ENCODE measurements at places on chromosomes 11 and 22.

GRCh38 chr11:35742707-35743454 is 80.3 kb downstream of the TRIM44 start:
- peak; percentile 5 for DNase-seq

DNA sequence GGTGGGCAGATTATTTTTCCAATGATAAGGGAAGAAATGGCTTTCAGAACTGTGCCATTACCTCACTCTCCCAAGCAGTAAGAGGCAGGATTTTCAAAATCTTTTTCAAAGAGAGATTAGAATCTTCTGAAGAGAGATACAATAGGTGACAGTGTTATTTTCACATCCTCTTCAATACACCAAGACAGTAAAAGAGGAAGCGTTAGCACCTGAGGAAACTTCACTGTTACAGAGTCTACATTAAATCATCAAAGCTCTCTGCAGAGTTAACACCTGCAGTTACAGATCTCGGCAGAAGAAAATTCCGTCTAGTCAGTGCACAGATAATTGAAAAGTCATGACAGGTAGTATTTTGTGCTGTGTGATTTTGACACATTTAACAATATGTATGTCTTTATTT is 144.9 kb downstream of the PGR start:
- DNase-seq: no peak

GRCh38 chr11:124717786-124718651 is 21.7 kb upstream of the NRGN start:
- DNase-seq: peak; percentile 35

DNA sequence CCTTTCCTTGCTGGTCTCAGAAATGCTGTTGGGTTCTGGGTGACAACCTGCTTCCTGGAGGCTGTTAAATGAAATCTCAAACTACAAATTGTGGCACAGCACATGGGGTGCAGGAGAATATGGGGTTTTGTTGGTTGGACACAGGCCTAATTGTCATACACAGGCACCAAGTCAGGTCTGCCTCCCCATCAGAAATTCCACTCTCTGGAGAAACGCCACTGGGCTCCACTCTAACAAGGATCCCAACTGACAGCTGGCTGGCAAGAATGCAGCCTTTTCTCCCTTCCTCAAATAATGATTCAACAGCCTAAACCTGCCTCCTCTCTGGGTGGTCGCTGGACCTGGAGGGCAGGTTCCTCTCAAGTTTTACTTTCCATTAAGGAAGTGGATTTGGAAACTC is 177.8 kb upstream of the NARS2 start:
- no peak for DNase-seq

GRCh38 chr11:13384908-13385640 is 77.9 kb downstream of the BTBD10 start:
- peak; percentile 77 for DNase-seq

Data from hematopoietic multipotent progenitor cell treated with erythropoietin and hydrocortisone succinate and interleukin-3 and kit ligand, for 6 days (in vitro differentiated cells).